Spinal cord (tissue), 10 donors: ENCODE measurements at places on chromosomes 5 and 9.

GRCh38 chr5:14229734-14230133 lies 86.6 kb downstream of the TRIO start:
- H3K4me1 ChIP-seq, result no peaks in the 10 kb centered on the region
- H3K4me3 ChIP-seq, result no peak overlapping the region
- H3K27ac ChIP-seq, result no peak overlapping the region
- no peak for DNase-seq

- no peaks in the 10 kb centered on the region for H3K4me1 ChIP-seq
- no peaks in the 10 kb centered on the region for H3K36me3 ChIP-seq
- H3K27me3 ChIP-seq, result no peaks in the 10 kb centered on the region
- H3K27ac ChIP-seq, result no peak overlapping the region
- DNase-seq, result no peak
- no peak overlapping the region for H3K4me3 ChIP-seq
Observed at GRCh38 chr9:68429631-68430030, 73.2 kb downstream of the PGM5 start.

- H3K4me3 ChIP-seq, result no peak overlapping the region
- no peak overlapping the region for H3K27ac ChIP-seq
- no peaks in the 10 kb centered on the region for H3K4me1 ChIP-seq
- H3K27me3 ChIP-seq, result no peaks in the 10 kb centered on the region
Observed at GRCh38 chr5:112762113-112762810, 24.6 kb downstream of the APC start.

DNA sequence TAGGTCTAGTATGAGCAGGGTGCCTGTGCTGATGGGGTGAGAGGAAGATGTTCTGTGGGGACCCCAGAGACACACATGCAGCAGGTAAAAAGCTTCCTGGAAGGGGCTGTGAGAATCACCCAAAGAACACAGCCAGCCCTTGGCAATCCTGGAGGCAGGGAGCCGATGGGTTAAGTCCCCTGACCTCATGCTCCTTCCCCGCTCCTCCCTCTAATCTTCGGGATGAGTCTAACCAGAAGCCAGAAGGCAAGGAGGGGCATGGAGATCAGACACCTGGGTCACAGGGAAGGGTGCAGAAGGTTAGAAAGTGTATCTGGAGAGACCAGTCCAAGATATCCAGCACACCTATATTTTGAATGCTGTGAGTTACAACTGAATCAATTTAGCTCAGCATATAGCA lies 274.1 kb upstream of the PAPPA start:
- no peak overlapping the region for H3K27ac ChIP-seq
- H3K27me3 ChIP-seq, result no peaks in the 10 kb centered on the region
- DNase-seq, result no peak
- no peak overlapping the region for H3K4me3 ChIP-seq
- no peaks in the 10 kb centered on the region for H3K4me1 ChIP-seq
- no peaks in the 10 kb centered on the region for H3K36me3 ChIP-seq

DNA sequence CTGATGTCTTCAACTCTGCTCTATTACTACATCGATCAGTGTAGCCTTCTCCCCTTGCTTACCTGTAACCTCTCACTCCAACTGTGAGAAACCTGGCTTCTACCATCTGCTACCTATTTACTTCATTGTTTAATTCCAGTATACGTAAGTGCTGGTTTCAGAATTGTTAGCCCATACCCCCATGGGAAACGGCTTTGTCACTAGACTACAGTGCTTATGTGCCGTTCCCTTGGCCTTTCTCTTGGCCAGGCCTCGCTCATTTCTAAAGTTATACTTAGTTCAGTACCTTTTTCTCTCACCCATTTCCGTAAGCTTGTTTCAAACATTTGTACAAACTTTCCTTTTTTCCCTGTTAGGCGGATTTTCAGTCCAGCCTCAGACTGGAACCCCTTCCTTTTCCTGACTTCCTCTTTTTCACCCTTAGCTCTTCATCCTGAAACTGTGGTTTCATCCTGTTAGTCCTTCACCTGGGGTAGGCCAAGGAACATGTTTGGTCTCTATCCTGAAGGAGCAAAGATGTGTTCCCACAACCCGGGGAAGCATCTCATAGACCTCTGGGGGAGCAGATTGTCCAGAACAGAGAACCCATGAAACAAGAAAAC lies 21.7 kb downstream of the ALG2 start:
- H3K27me3 ChIP-seq, result no peaks in the 10 kb centered on the region
- H3K4me3 ChIP-seq, result no peak overlapping the region
- DNase-seq, result no peak
- H3K36me3 ChIP-seq, result no peaks in the 10 kb centered on the region

DNA sequence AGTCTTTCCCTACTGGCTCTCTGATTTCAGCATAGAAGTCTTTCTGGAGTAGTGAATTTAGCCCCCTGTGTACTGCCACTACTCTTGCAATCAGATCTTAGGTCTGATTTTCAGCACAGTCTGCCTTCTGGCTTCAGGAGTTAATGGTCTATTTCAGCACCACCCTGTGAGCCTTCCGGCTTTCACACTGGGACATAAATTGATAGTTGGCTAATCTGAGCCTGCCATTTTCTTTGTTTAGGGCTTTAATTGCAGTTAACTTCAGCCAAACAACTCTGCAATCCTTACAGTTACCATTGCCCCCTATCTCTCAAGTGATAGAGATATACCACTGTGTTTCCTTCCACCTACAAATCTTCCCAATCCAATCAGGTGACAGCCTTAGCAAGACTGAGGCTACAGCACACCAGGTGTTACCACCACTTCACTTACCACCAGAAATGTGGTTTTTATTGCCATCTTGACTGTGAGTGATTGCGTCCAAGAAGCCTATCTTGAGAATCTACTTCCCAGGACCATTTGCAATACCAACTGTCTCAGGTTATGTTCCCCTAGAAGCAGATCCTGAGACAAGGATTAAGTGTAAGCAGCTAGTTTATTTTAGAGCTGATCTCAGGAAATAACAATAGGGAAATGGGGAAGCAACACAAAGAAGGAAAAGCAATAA lies 51.9 kb upstream of the NEK6 start:
- H3K36me3 ChIP-seq, result no peaks in the 10 kb centered on the region
- no peak overlapping the region for H3K4me3 ChIP-seq
- no peaks in the 10 kb centered on the region for H3K4me1 ChIP-seq
- DNase-seq, result no peak
- no peak overlapping the region for H3K27ac ChIP-seq
- H3K27me3 ChIP-seq, result no peaks in the 10 kb centered on the region

DNA sequence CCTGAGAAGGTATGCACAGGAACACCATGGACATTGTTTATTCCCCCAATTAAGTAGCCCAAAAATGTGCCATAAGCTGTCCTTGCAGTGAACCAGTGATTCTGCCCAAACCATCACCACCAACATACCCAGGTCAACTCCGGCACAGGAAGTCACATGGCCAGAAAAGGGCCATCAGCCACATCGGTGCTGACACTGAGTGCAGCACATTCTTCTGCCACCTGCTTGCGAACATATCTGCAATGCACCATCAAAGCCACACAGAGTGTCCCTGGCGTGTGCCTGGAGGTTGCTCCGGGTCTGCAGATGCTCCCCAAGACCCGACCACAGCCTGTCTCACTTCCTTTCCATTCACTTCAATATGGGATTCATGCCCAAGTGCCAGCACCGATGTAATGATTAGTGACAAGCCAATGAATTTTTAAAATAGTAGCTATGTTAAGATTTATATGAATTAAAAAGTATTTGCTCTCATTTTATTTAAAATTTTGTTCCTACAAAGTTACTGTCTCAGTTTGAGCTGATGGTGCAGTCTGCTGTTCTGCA lies 37.6 kb downstream of the SYK start:
- no peak overlapping the region for H3K4me3 ChIP-seq
- no peaks in the 10 kb centered on the region for H3K27me3 ChIP-seq
- no peak overlapping the region for H3K27ac ChIP-seq
- H3K36me3 ChIP-seq, result no peaks in the 10 kb centered on the region
- peaks cover 12% of the 10 kb centered on the region for H3K4me1 ChIP-seq
